H7 (cell line): ENCODE measurements at places on chromosomes 16 and 17.
A peak's percentile ranks its signal among the peaks of the same experiment; 100 is the strongest.

GRCh38 chr16:79165506-79165905 is 435.0 kb downstream of the MAF start:
- no peak for DNase-seq

- DNase-seq = no peak
These were observed 424 bp downstream of the MON1B start for GRCh38 chr16:77191259-77191969.

- no peak for DNase-seq
These were observed 40.6 kb upstream of the AQP8 start for GRCh38 chr16:25176136-25176535.

DNA sequence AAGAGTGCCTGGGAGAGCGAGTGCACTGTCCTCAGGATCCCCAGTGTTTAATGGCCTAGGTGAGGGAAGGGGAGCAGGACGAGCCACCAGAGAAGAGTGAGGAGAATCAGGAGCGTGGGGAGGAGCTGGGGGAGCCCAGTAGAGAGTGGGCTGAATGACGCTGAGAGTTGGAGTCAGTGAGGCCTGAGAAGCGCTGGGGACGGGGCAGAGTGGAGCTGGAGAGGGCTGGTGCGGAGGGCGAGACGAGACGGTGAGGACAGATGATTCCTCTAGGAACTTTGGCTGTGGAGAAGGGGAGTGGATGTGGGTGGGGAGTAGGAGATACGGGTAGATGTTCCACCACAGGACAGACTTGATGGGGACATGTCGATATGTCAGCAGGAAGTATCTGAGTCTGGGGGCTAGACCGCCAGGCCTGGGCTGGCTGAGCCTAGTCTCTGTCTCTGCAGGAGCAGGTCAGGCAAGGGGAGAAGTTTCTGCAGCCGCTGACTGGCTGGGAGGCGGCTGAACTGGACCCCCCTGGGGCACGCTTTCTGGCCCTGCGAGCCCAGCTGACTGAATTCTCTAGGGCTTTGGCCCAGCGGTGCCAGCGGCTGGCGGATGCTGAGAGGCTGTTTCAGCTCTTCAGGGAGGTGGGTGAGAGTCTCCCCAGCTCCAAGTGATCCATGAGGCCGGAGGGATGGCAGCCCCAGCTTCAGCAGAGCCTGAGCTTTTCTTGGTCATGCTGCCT is 4.7 kb downstream of the PLEKHG4 start:
- no peak for DNase-seq

GRCh38 chr16:69187446-69188235 is 677 bp downstream of the SNTB2 start:
- DNase-seq = peak; percentile 82

GRCh38 chr17:16912021-16912962 is 59.6 kb downstream of the TNFRSF13B start:
- DNase-seq = no peak

GRCh38 chr17:17859909-17860765 is 23.4 kb upstream of the SREBF1 start:
- DNase-seq = peak; percentile 94

GRCh38 chr16:72464597-72465368 is 292.8 kb upstream of the PMFBP1 start:
- DNase-seq = no peak

- DNase-seq = no peak
These were observed 23.5 kb downstream of the COX10 start for GRCh38 chr17:14092808-14093207.

- no peak for DNase-seq
These were observed 4.2 kb upstream of the GFOD2 start for GRCh38 chr16:67723151-67723910.

- no peak for DNase-seq
These were observed 14.5 kb downstream of the MAP1LC3B start for GRCh38 chr16:87406495-87407088.

GRCh38 chr16:9040800-9041412 is 50.5 kb upstream of the HAPSTR1 start:
- DNase-seq = no peak

DNA sequence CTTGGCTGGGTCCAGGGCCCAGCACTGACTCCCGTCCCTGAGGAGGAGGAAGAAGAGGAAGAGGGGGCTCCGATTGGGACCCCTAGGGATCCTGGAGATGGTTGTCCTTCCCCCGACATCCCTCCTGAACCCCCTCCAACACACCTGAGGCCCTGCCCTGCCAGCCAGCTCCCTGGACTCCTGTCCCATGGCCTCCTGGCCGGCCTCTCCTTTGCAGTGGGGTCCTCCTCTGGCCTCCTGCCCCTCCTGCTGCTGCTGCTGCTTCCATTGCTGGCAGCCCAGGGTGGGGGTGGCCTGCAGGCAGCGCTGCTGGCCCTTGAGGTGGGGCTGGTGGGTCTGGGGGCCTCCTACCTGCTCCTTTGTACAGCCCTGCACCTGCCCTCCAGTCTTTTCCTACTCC is 8.5 kb downstream of the HIRIP3 start:
- peak; percentile 49 for DNase-seq

- no peak for DNase-seq
These were observed 107.7 kb upstream of the GPR139 start for GRCh38 chr16:20181416-20181815.

DNA sequence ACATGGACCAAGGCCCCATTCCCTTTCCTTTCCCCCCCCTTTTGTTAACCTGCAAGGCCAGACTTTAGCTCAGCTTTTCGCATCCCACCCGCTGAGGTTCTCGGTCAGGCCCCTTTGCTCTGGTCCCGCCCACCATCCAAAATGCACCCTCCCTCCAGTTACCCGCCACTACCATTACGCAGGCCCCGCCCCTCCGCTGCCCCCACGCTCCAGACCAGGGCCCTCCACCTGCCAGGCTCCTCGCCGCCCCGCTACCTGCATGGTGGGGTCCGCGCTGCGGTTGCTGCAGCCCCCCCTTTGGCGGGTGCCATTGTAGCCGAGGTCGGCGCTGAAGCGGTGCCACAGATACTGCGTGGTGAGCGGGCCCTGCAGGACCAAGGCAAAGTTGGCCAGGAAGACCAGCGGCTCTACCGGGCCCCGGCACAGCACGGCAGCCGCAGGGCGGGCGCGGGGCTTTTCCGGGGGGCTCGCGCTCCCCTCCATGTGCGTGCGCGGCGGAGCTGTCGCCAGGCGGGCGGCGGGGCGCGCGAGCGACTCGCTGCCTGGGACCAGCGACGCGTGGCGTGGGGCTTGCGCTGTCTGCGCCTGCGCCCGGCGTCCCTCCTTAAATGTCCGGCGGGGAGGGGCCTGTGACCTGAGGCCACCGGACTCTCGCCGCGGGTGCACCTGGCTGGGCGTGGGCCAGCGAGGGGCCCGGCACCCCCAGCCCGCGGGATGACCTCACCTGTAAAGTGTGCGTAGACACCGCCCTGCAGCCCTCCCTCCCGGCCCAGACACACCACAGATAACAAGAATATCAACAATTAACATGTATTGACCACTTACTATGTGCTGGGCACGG is at the start of gene SLC46A1:
Gene SLC46A1, minus strand, starts transcription at position 581 of the 841 bp plus-strand sequence. Its CDS starts 98 bp downstream, at position 483.
- peak; percentile 92 for DNase-seq

DNA sequence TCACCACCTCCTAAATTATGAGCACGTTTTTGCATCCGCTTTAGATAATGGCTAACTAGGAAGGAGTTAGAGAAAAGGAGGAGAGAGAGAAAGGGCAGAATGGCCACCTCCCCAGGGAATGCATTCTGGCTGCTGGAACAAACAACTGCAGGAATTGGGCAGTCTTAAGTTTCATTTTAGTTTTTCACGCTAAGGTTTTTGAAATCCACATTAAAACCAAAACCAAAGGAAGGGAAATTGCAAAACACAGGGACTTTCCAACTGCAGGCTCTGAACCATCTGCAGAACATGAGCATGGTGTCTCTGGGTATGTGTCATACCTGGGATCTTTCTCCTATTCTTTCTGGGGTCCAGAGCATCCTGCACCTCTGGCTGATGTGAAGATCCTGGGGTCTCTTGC is 12.1 kb upstream of the CCL8 start:
- no peak for DNase-seq

DNA sequence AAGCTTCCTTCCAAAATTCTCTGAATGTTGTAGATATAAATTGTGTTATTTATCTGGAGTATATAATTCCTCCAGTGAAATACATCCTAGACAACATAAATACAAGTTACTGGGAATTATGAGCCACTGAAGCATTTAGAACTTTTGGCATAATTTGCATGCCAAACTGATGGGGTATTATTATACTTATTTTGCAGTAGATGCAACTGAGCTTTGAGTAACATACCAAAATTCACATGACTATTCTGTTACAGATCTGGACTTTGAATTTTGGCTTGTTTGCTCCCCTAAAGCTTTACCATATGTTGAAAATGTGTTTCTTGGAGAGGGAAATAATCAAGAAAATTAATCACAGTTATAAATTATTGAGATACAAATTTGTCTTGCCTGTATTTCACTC is 372.5 kb downstream of the CDH11 start:
- no peak for DNase-seq

GRCh38 chr16:75624921-75625334 is 1.8 kb upstream of the ADAT1 start:
- DNase-seq = no peak

- DNase-seq = peak; percentile 64
These were observed 380 bp downstream of the HS3ST3A1 start for GRCh38 chr17:13601322-13601775.

DNA sequence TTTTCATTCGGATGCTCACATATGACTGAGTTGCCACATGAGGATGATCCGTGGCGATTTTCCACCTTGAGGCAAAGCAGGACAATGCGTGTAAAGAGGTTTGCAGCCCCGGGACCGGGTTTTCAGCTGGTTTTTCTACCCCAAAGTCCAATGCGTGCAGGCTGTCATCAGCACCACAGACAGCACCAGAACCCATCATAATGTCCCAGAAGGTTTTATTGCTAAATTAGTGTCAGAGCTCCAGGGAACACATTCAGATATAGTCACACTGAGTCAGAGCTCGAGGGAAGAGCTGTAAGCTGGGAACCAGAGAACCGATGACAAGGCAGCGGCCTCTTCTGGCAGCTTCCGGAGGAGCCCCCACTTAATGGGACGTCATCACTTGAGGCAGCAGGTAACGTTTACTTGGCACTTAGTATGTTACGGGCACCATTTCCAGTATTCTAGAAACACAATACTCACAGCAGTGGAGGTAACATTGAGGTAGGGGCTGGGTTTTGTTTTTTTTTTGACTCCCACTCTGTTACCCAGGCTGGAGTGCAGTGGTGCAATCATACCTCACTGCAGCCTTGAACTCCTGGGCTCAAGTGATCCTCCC is 8.9 kb upstream of the NAGPA start:
- peak; percentile 64 for DNase-seq

DNA sequence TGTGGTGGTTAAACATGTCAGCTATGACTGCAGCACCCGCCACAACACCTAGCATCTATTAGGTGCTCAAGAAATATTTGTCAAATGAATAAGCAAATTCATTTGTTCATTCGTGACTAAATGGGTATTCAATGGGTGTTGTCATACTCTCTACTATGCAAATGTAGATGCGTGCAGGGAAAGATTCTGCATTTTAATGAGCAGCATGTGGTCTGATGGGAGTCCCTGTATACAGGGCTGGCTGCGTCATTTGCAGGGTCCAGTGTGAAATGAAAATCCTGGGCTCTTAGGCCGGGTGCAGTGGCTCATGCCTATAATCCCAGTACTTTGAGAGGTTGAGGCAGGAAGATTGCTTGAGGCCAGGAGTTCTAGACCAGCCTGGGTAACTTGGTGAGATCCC is 97.5 kb downstream of the CACNG3 start:
- DNase-seq = no peak

- DNase-seq = no peak
These were observed 2.4 kb downstream of the SPSB3 start for GRCh38 chr16:1779741-1780676.

- no peak for DNase-seq
These were observed 7.6 kb downstream of the SYT17 start for GRCh38 chr16:19175492-19176262.

DNA sequence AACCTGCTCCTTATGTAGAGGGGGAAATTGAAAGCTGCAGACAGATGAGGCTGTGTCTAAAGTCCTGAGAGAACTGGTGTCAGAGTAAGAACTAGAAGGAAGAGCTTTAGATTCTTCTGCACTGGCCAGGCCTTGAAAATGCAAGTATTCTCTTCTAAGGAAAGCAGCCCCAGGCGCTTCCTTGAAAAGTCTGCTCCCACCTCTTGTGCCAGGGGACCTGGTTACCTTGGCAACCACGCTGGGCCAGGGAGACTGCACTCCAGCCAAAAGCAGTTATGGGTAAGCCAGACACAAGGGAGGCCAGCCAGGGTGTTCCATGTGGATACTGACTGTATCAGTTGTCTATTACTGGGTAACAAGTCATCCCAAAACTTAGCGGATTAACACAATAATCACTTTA is 228.6 kb upstream of the SDK2 start:
- peak; percentile 58 for DNase-seq

GRCh38 chr17:14605267-14605599 is 304.4 kb downstream of the HS3ST3B1 start:
- DNase-seq = no peak

DNA sequence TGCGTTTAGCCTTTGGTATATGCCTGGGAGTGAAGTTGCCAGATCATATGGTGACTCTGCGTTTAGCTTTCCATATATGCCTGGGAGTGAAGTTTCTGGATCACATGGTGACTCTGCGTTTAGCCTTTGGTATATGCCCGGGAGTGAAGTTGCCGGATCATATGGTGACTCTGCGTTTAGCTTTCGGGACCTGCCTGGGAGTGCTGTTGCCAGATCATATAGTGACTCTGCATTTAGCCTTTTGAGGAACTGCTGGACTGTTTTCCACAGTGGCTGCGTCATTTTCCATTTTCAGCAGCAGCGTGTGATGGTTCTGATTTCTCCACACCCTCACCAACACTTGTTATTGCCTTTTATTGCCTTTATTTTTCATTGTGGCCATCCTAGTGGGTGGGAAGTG is 73.0 kb downstream of the OR1D5 start:
- no peak for DNase-seq

- DNase-seq = no peak
These were observed 37.9 kb downstream of the ELAC2 start for GRCh38 chr17:12979826-12980500.

DNA sequence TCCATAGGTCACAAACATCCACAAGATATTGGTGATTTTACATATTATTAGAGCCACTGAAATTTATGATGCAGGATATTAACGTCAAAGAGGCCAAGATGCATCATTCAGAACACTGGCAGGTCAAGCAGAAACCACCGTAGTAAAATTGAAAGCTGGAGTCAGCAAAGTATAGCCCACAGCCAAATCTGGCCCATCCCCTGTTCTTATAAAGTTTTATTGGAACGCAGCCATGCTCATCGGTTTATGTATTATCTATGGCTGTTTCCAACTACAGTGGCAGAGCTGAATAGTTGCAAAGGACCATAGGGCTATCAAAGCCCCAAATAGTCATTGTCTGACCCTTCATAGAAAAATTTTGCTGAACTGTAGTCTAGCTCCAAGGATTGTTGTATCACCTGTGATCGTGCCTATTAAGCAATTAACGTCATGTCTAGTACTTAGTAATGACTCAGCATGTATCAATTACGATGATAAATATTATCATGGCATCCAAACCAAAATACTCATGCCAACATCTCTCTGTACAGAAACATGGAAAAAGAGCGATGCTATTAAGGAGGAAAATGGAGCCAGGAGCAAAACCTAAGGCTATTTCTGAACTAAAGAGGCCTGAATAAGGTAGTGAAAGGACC is 165.6 kb downstream of the IRX3 start:
- DNase-seq = no peak

- no peak for DNase-seq
These were observed 388.1 kb downstream of the SHISA9 start for GRCh38 chr16:13289515-13289914.

GRCh38 chr17:77455111-77455890 is 314.5 kb downstream of the SEC14L1 start:
- DNase-seq = no peak
